ENCODE measurements at places on chromosomes 2 and 18.

DNA sequence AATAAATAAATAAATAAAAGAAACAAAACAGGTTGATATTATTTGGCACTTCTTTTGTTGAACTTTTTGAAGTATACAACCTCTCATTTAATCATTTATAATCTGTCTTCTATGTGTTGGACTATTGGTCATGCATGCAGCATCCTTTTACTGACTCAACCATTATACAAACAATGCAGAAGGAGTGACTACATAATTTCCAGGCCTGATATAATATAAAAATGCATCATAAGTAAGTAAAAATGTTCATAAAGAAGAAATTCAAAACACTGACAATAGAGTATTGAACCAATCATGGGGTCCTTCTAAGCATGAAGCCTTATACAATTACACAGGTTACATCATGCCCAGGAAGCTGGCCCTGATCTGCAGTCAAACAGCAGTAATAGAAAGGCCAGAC, 141.5 kb upstream of the FN1 start:
- DNase-seq = no peak

DNA sequence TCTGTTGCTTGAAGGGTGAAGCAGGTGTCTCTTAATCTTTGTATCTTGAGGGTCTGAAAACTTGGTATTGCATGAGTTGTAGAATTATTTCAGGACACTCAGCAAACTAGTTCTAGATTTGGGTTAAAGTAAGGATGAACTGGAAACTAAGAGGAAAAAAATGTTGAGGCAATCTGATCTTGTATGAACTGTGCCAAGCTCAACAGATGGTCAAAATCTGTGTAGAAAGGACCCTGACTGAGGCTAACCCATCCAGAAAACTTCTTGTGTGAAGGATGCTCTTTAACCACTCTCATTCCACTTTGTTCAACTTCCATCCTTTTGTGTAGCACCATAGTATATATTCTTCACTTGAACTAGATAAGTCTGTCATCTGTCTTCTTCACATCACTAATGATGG, 861.7 kb downstream of the SLC4A3 start:
- no peak for DNase-seq

- DNase-seq = no peak
Observed at GRCh38 chr2:215536510-215536909, 100.6 kb upstream of the FN1 start.

GRCh38 chr18:24482821-24483220, 22.4 kb downstream of the HRH4 start:
- no peak for DNase-seq

DNA sequence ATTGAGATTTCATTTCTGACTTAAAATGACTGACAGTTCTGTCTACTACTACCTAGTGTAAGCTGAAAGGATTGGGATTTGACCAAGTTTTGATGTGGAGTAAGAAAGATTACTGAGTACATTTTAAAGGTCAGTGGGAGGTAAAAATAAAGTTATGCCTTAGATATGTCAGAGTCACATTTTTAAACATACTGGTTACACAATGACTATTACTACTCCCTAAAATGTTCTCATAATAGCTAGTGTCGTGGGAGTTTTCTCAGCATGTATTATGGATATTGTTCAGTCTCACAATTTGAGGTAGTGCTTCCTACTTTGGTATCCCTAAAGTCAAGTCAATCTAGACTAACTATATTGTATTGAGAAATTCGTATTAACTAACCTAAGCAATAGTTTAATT, 1092.5 kb downstream of the LRP1B start:
- no peak for DNase-seq

- DNase-seq = no peak
Observed at GRCh38 chr2:211486-212184, 52.2 kb downstream of the SH3YL1 start.

DNA sequence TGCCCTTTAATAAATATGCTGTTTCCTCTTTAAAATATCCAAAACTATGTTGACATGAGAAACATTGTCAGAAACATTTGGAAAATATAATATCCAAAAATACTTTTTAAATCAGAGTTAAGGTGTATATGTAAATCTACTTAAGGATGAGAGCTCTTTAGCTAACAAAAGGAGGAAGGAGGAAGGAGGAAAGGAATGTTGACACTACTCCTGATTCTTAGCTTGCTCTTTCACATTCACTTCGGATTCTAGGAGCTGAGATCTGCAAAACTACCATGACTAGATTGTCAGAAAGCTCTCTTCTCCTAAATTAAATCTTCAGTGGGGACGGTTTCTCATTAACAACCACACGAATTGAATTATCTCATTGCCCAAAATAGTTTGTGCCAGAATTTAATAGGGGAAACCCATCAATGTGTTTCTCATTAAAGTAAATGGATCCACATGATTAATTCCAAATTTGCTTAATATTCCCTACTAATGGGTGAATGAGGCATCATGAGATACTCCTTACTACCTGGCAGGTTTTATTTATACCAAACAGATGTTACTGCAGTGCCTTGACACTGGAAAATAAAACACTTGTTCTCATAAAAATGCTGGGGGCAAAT, 509.1 kb downstream of the MBD2 start:
- no peak for DNase-seq

GRCh38 chr18:33291539-33291938, 149.0 kb downstream of the CCDC178 start:
- no peak for DNase-seq

DNA sequence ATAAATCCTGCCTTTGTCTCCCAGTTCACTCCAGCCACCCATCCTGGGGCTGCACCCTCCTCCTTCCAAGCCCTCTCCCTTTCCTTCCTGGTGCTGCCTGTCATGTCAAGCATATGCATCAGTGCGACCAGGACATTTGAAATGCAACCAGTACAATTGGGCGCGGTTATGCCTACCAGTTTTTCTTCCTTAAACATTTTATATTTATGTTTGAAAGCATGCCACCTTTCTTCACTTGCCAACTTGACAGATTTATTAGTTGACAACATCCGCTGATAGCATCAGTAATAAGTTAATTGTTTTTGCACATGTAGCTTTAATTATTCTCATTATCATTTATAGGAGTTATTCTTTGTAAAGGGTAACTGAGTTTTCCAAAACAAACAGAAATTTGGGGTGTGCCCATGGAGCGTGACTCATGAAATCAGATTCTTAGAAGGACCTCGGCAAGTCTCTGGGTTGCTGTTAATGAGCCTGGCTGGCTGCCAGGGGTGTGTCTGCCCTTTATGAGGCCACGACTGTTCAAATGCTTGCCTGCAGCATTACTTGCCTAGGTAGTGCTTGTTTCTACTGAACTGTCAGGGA, 32.8 kb upstream of the IL1B start:
- DNase-seq = no peak

GRCh38 chr2:157627594-157628476, 829 bp downstream of the ACVR1C start:
- DNase-seq = no peak

Measured in cortex of kidney (tissue), 1 donor.